ENCODE measurements at places on chromosomes 12 and 14.
A peak's percentile ranks its signal among the peaks of the same experiment; 100 is the strongest.

GRCh38 chr14:87042354-87042753 lies 950.6 kb downstream of the GALC start:
- no peak for DNase-seq

DNA sequence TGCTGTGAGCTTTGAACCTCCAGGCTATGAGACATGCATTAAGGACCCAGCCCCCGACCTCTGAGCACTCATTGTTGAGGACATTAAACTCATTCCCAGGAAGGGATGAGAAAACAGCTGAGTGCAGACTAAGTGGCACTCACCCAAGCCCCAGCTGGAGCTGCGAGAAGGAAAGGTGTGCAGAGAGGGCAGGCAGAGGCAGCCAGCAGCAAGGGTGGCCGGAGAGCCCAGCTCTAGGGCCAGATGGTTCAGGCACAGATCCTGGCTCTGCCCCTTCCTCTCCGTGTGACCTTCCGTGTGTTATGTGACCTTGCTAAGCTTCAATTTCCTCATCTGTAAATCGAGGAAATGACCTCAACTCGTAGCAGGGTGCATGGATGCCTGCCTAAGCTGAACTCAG lies 3.7 kb downstream of the TSPAN11 start:
- no peak for DNase-seq

GRCh38 chr12:70247653-70248199 lies 4.5 kb downstream of the CNOT2 start:
- no peak for DNase-seq

DNA sequence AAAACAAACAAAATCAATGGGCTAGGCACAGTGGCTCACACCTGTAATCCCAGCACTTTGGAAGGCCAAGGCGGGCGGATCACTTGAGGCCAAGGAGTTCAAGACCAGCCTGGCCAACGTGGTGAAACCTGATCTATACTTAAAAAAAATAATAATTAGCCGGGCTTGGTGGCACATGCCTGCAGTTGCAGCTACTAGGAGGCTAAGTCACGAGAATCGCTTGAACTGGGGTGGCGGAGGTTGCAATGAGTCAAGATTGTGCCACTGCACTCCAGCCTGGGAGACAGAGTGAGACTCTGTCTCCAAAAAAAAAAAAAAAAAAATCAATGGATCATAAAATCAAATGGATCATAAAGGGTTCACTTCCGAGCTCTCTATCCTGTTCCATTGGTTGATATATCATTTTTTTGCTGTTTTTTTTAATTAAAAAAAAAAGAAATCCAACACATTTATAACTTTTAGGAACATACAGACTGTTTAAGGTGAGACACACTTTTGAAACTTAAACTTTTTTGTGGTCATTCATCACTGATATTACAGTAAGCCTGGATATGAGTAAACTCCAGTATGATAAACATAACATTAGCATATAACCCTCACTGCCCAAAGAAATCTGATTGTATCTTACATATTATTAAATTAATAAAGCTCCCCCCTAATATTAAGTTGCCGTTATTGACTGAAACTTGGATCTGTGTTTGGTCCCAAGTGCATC lies 22.1 kb downstream of the MOK start:
- DNase-seq = no peak

- DNase-seq = no peak
Observed at GRCh38 chr12:45880533-45880932, 109.8 kb downstream of the SCAF11 start.

DNA sequence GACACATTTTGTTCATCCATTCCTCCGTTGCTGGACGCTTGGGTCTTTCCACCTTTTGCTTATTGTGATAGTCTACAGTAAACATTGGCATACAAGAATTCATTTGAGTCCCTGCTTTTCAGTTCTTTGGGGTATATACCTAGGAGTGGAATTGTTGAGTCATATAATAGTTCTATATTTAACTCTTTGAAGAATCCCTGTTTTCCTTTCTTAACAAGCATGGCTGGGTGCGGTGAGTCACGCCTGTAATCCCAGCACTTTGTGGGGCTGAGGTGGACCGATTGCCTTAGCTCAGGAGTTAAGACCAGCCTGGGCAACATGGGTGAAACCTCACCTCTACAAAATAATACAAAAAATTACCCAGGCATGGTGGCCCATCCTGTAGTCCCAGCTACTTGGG lies 75.4 kb downstream of the CCDC92 start:
- DNase-seq = peak; percentile 49

Measured in kidney epithelial cell (primary cell).